Esophagus squamous epithelium (tissue), 5 donors: ENCODE measurements at places on chromosomes 6 and 20.

GRCh38 chr6:82084324-82084920 is 163.1 kb downstream of the IBTK start:
- H3K4me3 ChIP-seq, result no peak overlapping the region
- no peaks in the 10 kb centered on the region for H3K27me3 ChIP-seq
- H3K27ac ChIP-seq, result no peak overlapping the region
- DNase-seq, result no peak
- no peaks in the 10 kb centered on the region for H3K4me1 ChIP-seq

GRCh38 chr20:19161336-19161735 is 51.1 kb upstream of the SLC24A3 start:
- no peak overlapping the region for H3K27ac ChIP-seq
- DNase-seq, result no peak
- H3K27me3 ChIP-seq, result no peaks in the 10 kb centered on the region
- H3K4me3 ChIP-seq, result no peak overlapping the region
- no peaks in the 10 kb centered on the region for H3K4me1 ChIP-seq

GRCh38 chr6:77034161-77034560 is 429.1 kb downstream of the HTR1B start:
- H3K36me3 ChIP-seq, result no peaks in the 10 kb centered on the region
- H3K27me3 ChIP-seq, result no peaks in the 10 kb centered on the region
- no peaks in the 10 kb centered on the region for H3K4me1 ChIP-seq
- H3K4me3 ChIP-seq, result no peak overlapping the region

DNA sequence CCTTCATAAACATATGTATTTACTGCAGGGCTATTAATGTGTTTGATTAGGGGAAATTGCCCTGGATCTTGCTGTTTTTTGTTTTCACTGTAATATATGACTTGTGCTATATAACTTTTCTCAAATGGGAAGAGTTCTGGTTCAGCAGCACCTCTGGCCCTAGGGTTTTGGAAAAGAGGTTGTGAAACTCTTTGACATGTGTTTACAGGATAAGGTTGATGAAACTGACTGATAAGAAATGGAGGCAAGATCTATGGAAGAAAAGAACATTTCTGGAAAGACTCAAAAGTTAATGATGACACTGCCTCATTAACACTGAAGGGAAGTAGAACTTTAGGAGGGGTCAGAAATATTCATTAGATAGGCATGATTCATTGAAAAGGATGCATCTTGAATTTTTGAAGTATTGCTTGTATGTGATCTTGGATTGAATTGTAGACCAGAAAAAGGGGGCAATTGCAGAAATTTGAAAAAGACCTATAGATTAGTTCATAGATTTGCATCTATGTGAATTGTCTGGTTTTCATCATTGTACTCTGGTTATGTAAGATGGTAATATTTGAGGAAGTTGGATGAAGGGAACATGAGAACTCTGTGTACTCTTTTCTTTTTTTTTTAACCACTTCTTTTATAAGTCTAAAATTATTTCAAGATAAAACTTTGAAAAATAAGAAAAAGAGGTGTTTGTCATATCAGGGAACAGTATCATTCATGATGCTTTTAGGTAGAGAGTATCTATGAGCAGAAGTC is 54.0 kb downstream of the UTRN start:
- peak overlapping the region; percentile 53 for H3K27ac ChIP-seq
- no peak for DNase-seq
- H3K27me3 ChIP-seq, result no peaks in the 10 kb centered on the region
- H3K36me3 ChIP-seq, result no peaks in the 10 kb centered on the region
- peaks cover 21% of the 10 kb centered on the region for H3K4me1 ChIP-seq
- no peak overlapping the region for H3K4me3 ChIP-seq

DNA sequence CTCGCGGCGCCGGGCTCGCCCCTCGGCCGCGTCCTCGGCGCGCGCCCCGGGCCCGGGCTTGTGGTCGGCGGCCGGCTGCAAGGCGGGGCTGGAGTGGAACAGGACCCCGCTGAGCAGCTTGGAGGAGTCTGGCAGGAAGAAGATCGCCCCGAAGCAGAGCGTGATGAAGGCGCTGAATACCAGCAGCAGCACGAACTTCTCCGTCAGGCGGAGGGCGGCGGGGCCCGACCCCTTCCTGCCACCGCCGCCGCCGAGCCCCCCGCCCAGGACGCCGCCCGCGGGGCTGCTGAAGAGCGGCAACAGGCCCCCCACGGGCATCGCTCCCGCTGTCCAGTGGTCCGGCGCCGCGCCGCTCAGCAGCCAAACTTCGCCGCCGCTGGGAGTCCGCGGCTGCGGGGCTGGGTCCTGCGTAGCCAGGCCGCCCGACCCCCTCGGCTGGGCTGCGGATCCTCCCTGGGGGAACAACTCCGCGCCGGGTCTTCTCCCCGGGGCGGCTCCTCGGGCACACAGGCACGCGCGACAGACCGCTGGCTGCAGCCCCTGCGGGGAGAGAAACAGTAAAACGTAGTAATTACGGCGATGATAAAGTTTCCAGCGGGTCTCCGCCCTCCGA is 707 bp downstream of the MAN1A1 start:
- DNase-seq, result no peak
- no peaks in the 10 kb centered on the region for H3K27me3 ChIP-seq
- H3K4me1 ChIP-seq, result no peaks in the 10 kb centered on the region
- no peaks in the 10 kb centered on the region for H3K36me3 ChIP-seq
- peak overlapping the region; percentile 96 for H3K27ac ChIP-seq
